Urinary bladder (tissue), 4 donors: ENCODE measurements at places on chromosomes 16 and 17. TPM values are rescaled to one million over a fixed set of nuclear protein-coding genes. Genes with fewer than 3 reads are reported as not detected.

DNA sequence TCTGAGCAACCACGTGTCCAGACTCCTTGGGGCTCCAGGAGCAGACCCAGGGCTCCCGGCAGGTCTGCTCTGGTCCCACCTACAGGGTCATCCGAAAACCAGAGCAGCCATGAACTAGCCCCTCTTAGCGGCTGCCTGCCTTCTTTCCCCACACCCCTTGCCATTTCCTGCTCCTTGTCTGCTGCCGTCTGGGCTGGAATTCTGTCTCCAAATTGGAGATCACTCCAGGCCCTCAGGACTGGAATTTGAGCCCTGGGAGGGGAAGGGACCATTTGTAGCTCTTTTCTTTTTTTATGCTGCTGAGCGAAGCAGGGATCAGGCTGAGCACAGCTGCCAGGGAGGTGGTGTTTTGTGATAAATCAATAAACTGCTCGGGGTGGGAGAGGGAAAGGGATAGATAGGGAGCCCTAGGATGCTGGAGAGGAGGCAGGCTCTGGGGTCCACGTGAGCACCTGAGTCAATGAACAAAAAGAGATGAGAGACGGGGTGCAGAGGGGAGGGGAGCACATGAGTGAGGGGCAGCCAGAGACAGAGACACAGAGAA is 257.5 kb downstream of the ENGASE start:
- DNase-seq: no peak

DNA sequence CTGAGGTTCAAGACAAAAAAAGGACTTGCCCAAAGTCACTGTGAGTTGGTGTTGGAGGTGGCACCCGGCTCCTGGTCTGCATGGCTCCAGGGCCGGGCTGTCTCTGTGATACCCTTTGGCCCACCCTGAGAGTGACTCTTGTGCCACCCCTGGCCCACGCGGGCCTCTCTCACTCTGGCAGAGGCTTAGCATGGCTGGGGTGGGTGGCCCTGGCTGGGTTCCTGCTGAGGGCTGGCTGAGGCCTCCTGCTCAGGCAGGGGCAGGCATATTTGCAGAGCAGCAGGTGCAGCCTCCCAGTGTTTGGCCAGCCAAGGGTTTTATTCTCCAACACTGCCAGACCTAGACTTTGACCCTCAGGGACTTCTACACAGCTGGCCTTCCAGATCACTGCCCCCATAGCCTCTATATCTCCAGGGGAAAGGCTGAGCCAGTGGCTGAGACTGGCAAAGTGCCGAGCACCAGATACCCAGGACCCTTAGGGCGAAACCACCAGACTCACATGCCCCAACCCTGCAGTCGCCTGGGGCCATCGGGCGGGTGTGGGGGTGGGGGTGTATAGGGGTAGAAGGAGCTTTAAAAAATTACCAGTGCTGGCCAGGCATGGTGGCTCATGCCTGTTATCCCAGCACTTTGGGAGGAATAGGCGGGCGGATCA is 21.5 kb upstream of the ADGRG1 start:
- no peak for DNase-seq

DNA sequence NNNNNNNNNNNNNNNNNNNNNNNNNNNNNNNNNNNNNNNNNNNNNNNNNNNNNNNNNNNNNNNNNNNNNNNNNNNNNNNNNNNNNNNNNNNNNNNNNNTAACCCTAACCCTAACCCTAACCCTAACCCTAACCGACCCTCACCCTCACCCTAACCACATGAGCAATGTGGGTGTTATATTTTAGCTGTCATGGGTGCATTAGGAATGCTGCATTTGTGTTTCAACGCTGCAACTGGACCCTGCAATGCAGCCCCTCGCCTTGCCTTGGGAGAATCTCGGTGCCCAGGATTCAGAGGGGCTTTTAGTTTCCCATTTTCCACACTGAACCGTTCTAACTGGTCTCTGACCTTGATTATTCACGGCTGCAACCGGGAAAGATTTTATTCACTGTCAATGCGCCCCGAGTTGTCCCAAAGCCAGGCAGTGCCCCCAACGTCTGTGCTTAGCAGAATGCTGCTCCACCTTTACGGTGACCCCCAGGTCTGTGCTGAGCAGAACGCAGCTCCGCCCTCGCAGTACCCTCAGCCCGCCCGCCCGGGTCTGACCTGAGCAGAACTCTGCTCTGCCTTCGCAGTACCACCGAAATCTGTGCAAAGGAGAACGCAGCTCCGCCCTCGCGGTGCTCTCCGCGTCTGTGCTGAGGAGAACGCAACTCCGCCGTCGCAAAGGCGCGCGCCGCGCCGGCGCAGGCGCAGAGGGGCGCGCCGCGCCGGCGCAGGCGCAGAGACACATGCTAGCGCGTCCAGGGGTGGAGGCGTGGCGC is 43.3 kb downstream of the POLR3K start:
- no peak for DNase-seq

DNA sequence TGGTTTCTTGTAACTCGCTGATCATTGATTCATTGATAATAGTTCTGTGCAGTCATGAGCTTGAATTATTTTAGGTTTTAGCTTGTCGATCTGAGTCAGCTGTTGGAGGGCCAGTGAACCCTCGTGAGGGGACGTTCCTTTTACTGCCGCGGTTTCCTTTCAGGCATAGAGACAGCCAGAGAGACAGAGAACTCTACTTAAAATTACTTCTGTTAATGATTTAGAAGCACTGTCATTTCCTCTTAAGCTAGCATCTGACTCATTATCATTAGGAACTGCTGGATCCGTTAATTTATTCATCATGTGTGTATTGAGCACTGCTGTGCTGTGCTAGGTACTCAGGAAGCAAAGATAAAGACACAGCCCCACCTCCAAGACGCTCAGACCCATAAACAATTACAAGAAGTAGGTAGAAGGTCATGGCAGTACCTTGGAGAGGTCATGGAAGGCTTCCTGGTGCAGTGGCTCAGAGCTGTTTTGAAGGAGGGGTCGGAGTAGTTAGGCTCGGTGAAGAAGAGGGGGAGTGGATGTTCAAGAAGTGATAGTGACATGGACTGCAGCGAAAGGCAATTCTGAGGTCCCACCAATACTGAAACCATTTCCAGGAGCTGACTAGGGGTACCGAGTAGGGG is 3.3 kb downstream of the PGS1 start:
- no peak for DNase-seq

- DNase-seq: no peak
Measured at GRCh38 chr17:46158323-46159296, 34.6 kb downstream of the KANSL1 start.

DNA sequence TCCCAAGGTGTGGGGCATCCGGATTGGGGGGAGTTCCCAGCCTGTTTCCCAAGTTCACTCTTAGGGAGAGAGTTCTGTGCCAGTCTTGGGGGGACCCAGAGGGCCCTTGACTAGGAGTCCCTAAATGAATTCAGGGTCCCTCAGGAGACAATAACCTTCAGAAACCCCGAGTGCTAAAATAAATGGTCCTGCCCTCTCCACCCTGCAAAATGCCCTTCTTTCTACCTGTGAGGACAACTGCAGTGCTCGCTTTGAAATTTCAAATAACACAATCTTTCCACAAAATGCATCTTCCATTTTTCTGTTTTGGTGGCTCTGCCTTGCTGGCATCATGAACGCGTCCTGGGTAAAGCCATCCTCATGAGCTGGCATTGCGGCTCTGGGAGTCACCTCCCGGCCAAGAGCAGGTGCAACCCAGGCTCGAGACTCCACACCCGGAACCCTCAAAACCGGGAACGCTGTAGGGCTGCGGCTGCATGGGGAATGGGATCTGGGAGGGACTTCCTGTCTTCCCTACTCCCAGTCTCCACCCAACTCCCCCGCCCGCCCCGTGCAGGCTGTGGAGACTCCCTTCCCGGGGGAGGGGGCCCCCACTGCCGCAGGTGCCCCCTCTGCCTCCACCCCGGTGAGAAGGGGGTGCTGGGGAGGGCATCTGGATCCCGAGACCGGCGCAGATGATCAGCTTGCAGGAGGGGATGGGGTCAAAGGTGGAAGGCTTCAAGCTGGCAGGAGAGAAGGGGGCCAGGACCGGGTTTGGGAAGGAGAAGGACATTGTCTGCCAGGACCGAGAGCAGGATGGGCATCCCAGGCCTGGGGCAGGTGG is at the start of gene ZNF205:
TSS of gene ZNF205 (plus strand) at position 529 of the 823 bp plus-strand sequence. CDS start 845 bp downstream, outside the sequence.
- no peak for DNase-seq

DNA sequence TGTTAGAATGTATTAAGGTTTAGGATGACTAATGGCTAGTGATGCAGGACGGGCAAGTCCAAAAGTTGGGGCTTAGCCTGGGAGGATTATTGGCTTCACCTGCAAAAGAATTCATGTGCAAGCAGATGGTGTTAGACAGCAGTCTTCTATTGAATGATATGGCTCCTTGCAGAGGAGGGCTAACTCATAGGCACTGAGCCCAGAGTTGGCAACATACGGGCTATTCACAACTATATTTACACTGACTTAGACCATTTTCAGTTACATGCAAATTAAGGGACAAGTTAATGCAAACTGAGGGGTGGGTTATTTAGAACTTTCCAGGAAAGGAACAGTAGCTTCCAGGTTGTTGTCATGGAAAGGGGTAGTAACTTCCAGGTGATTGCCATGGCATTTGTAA is 1017.1 kb upstream of the EEF2KMT start:
- no peak for DNase-seq

GRCh38 chr17:55478971-55479370 is 32.3 kb downstream of the SMIM36 start:
- DNase-seq: no peak

DNA sequence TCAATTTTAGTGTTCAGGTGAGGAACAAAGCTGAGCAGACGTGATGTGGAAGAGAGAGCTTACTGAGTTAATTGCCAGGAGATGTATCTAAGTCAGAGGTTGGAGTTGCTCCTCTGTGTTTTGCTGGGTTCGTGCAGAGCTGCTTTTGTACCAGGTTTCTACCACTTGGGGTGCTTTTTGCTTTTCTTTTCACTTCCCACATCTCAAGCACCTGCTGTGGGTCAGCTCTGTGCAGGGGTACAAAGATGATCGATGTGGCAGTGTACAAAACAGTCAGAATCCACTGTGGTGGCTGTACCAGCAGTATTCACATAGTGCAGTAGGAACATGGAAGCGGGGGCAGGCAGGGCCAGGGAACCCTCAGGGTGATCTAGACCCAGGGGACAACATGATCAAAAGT is 14.8 kb downstream of the UNK start:
- DNase-seq: no peak

- no peak for DNase-seq
Measured at GRCh38 chr17:40484973-40485530, 16.4 kb downstream of the TNS4 start.

Gene HASPIN
- total RNA-seq: 2.2 TPM

Gene CCL15
- total RNA-seq: 6.2 TPM

Gene SPNS2
- 7.5 TPM for total RNA-seq

Gene KCNJ18
- total RNA-seq: not detected

Gene TLK2
- 87.3 TPM for total RNA-seq

Gene ETV4
- total RNA-seq: 0.95 TPM

Gene TERB1
- total RNA-seq: not detected
